NCI-H1417 (cell line): ENCODE measurements at places on chromosomes 1 and 21.
A peak's percentile ranks its signal among the peaks of the same experiment; 100 is the strongest.

DNA sequence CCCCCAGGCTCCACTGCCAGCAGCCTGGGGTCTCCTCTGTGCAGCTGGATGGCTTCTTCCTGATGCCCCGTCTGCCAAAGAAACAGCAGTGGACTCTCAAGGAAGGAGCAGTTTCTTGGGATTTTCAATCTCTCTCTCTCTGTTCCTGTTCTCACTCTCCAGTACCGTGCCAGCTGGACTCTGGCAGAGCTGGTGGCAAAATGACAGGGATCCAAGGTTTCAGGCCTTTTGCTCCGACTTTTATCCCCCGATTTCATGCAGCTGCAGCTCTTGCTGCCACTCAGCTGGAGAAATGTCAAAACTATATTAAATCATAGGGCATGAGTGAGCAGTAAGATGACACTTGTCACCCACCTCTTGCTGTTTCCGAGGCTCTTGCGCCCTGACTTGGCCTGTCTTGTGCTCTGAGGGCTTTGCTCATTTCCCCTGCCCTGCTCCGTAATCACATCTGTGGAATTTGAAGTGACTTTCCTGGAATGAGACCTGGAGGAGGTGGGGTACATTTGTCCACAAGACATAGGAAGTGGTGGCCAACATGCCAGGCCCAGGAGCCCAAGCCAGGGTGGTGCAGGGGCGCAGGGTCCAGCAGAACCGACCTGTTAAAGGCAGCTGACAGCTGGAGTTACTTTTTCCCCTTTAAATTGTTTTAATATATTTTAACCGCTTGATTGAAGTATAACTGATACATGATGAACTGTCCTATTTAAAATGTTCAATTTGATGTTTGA is 576.2 kb downstream of the PTPRU start:
- DNase-seq: no peak

DNA sequence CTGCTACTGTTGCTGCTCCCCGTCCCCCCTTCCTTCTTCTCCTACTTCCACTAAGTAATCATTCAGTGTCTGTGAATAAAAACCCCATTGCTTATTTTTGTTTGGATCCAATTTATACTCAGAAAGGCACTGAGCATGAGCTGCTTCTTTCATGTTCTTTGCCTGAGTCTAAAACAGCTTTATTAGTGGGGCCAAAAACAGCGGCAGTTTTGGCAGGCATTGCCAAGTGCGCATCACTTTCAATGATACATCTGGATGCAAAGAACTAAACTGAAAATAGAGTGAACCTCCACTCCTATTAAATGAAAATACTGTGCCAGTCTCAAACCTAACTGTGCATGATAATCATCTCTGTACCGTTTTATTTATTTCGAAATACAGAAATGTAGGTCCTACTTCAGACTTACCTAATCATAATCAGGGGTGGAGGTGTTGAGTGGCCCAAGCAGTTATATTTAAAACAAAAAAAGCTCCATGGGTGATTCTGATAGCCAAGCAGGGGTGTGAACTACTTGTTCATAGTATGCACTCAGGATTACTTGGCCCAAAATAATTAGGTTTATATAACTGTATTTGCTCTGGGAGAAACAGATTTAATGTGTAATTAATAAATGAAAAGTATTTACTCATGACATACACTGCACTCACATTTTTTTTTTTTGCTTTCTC is 48.4 kb downstream of the NEK7 start:
- DNase-seq: no peak

- DNase-seq: peak; percentile 93
Observed at GRCh38 chr1:29708796-29709703, 472.7 kb downstream of the PTPRU start.

DNA sequence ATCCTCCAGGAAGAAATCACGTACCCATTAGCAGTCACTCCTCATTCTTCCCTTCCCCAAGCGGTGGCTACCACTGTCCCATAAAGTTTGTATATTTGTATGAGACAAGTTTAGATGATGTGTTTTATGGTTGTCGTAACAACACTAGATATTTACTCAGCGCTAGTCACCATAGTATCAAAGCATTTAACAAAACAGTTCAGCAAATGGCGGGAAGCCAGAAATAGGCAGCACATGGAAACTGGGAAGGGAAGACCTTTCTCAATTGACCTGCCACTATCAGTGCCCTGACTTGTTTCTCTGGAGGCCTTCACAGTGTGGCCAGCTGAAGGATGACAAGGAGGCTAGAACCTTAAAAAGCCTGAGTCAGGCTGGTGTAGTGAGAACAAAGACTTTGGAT is 31.1 kb downstream of the CNST start:
- DNase-seq: no peak

DNA sequence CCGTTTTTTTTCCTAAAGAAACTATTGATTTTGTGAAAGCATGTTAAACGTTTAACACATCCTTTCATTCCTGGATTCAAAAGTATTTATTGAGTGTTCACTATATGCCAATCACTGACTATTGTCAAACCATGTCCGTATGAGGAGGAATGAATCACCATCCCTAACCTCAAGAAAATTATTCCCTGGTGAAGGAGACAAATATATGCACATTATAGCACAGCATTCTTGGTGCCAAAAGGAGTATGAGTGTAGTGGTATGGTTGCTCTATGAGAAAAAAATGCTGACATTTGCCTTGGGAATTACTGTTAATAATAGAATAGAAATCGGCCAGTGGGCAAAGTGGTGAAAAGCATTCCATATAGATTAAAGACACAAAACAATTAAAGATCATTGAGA is 1390.1 kb downstream of the MRPL39 start:
- no peak for DNase-seq

DNA sequence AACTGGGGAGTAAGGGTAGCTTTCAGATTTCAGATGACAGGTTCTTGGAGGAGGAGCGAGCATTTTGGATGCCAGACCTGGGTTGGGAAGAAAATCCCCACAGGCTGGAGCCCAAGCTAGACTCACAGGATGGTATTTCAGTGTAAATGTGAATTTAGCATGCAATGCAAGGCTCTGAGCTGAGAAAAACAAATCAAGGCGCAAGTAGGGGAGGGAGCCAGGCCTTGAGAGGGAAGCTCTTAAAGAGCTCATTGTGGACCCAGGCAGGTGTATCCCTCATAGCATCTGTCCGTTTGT is 386.1 kb downstream of the MATN1 start:
- DNase-seq: peak; percentile 60
